NCI-H1436 (cell line): ENCODE measurements at places on chromosomes 13 and 19.

GRCh38 chr19:57759096-57759495, 10.4 kb upstream of the ZNF586 start:
- no peak for DNase-seq

- no peak for DNase-seq
These were observed 170.8 kb downstream of the FOXO1 start for GRCh38 chr13:40495621-40496001.

- no peak for DNase-seq
These were observed 598.1 kb downstream of the UQCRFS1 start for GRCh38 chr19:28614634-28615545.

- no peak for DNase-seq
These were observed 1.6 kb downstream of the GRIK5 start for GRCh38 chr19:42068361-42068755.
